Omental fat pad (tissue), 4 donors: ENCODE measurements at places on chromosomes 16 and 17. TPM values are rescaled to one million over a fixed set of nuclear protein-coding genes. Genes with fewer than 3 reads are reported as not detected.

DNA sequence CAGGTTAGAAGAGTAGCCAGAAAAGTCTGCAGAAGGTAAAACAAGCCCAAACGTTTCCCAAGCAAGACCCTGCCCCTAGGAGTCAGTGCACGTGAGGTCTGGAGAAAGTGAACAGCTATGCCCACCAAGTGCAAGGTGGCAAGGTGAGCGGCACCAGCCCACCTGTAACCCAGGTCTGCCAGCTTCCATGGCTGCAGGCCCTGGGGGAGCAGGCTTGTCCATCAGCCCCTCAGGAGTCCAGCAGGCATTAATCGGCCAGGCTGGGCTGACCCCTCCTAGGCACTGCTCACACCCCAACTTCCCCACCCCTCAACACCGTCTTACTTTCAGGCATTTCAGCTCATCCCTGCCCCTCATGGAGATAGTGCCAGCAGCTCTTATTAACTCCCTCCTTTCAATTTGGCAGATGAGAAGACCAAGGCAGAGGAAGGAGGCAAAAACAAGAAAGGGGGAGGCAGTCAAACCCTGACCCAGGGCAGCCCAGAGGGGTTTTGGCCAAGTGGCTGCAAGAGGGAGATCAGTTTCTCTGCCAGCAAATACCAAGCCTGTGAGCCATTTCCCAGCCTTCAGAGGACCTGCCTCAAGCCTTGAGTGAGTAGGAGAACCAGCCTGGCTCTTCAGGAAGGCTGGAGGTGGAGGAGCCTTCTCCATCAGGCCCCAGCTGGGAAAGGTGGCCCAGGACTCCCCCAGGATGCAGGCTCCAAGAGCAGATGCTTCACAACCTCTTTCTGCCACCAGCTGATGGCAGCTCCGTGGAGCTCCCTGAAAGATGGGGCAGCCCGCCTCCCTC is 14.7 kb downstream of the BEAN1 start:
- no peak for DNase-seq

DNA sequence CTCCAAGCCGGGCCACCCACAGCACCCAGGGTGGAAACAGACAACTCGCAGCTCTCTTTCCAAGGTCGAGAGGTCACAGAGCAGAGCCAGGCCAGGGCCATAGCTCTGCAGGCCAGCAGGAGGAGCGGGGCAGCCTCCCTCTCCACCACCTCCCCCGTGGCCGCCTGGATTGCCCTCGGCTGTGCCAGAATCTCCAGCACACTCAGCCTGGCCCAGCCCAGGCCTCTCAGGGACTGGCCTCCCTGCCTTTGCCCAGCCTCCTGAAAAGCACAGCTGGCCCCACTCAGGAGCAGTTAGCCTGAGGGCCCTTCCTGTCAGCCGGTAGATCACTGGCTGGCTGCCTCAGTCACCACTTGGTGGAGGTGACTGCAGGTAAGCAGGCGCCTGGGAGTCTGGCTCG is 85.8 kb upstream of the SEC14L1 start:
- DNase-seq: no peak

DNA sequence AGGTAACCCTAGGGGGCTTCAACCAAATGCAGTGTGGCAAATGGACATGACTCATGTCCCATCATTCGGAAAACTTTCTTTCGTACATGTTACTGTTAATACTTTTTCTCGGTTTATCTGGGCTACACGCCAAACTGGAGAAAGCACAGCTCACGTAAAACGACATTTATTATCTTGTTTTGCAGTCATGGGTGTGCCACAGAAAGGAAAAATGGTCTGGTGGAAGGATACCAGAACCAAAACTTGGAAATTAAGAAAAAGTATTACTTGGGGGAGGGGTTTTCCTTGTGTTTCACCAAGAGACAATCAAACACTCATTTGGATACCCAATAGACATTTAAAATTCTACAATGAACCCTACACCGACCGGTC is 23.6 kb downstream of the ALOX15B start:
- no peak for DNase-seq

- DNase-seq: no peak
Measured at GRCh38 chr17:45848868-45849535, 4.3 kb downstream of the SPPL2C start.

The PRSS8 gene
- total RNA-seq: 0.31 TPM

The CLEC18A gene
- 0.94 TPM for total RNA-seq

The PDIA2 gene
- not detected for total RNA-seq

The BIRC5 gene
- 1.3 TPM for total RNA-seq

The ZP2 gene
- not detected for total RNA-seq
